Esophagus squamous epithelium (tissue), 5 donors: ENCODE measurements at places on chromosomes 1 and 21.

GRCh38 chr21:26125433-26126167, 45.0 kb downstream of the APP start:
- no peak for DNase-seq

DNA sequence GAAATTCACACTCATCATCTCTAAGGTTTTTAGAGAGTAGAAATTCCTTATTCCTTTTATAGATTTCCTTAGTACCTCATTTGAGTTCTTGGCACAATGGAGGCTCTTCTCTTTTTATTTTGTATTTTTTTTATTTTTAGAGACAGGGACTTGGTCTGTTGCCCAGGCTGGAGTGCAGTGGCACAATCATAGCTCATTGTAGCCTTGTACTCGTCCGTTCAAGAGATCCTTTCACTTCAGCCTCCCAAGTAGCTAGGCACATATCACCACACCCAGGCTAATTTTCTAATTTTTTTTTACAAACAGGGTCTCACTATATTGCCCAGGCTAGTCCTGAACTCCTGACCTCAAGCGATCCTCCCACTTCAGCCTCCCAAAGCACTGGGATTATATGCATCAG, 29.6 kb downstream of the RGL1 start:
- no peak for DNase-seq

- DNase-seq, result no peak
These were observed 307.6 kb upstream of the VAMP3 start for GRCh38 chr1:7463526-7463925.

GRCh38 chr1:38783640-38784229, 75.8 kb downstream of the RRAGC start:
- DNase-seq, result no peak

GRCh38 chr1:96515925-96516324, 205.7 kb upstream of the PTBP2 start:
- no peak for DNase-seq

- no peak for DNase-seq
These were observed 518.5 kb upstream of the ZRANB2 start for GRCh38 chr1:71599306-71599705.

DNA sequence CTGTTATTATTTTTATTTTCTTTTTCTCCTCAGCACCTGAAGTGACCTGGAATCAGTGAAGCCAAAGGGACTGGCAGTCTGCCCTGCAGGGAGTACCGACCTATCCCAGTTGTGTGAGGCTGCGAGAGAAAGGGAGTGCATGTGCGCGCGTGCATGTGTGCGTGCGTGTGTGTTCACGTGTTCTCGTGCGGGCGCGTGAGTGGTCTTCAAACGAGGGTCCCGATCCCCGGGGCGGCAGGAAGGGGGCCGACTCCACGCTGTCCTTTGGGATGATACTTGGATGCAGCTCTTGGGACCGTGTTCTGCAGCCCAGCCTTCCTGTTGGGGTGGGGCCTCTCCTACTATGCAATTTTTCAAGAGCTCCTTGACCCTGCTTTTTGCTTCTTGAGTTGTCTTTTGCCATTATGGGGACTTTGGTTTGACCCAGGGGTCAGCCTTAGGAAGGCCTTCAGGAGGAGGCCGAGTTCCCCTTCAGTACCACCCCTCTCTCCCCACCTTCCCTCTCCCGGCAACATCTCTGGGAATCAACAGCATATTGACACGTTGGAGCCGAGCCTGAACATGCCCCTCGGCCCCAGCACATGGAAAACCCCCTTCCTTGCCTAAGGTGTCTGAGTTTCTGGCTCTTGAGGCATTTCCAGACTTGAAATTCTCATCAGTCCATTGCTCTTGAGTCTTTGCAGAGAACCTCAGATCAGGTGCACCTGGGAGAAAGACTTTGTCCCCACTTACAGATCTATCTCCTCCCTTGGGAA, 123.3 kb downstream of the PRDM2 start:
- DNase-seq, result no peak

GRCh38 chr1:30966690-30967369, 58.3 kb upstream of the SDC3 start:
- no peak for DNase-seq

- DNase-seq, result no peak
These were observed 182.6 kb upstream of the EDN2 start for GRCh38 chr1:41666981-41667631.

DNA sequence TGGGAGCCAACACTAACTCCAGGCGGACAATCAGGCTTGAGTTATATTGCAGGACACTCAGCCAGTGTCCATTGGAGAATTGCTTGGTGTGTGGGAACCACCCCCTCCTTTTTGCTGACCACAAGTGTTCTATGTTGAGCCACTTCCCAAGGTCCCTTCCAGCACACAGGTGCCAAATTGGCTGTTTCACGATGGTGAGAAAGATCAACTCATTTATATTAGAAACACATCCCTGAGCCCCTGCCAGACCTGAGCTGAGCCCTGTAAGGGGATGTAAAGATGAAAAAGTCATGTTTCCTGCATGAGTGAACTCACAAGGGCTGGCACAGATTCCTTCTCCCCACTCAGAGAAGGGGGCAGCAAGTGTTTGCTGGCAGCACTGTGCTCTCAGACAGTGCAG, 96.5 kb downstream of the KCNN3 start:
- DNase-seq, result no peak

DNA sequence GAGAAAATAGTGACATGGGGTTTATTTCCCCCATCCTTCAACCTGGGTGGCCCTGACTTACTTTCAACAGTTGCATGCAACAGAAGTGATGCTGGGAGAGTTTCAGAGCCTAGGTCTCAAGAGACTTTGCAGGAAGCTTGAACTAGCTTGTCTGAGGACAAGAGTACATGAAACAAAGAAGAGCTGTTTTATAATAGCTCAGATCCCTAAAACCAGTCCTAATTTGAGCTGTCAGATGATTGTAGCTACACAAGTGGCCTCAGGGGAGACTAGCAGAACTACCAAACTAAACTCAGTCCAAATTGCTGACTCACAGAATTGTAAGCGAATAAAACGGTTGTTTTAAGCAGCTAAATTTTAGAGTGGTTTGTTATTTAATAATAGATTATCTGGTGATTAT, 17.1 kb downstream of the RC3H1 start:
- DNase-seq, result no peak

DNA sequence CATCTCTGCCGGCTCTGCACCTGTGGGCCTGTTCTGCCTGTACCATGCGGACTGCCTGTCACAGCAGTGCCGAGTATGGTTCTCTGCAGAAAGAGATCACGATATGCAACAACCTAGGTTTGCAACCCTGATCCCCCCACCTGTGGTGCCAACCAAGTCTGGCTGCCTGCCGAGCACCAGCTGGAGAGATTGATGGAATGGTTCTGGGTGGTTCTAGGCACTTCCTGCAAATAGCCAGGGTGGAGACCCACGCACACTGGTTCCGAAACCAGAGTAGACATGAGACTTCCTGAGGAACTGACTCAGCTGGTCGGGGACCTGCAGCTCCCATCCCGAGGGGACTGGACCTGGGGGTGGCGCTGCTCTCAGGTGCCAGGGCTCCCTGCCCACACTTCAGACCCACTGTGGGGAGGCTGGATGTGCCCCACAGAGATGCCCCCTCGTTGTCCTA, 5.4 kb downstream of the TPRG1L start:
- no peak for DNase-seq

GRCh38 chr1:94667818-94668217, 126.3 kb upstream of the F3 start:
- no peak for DNase-seq

DNA sequence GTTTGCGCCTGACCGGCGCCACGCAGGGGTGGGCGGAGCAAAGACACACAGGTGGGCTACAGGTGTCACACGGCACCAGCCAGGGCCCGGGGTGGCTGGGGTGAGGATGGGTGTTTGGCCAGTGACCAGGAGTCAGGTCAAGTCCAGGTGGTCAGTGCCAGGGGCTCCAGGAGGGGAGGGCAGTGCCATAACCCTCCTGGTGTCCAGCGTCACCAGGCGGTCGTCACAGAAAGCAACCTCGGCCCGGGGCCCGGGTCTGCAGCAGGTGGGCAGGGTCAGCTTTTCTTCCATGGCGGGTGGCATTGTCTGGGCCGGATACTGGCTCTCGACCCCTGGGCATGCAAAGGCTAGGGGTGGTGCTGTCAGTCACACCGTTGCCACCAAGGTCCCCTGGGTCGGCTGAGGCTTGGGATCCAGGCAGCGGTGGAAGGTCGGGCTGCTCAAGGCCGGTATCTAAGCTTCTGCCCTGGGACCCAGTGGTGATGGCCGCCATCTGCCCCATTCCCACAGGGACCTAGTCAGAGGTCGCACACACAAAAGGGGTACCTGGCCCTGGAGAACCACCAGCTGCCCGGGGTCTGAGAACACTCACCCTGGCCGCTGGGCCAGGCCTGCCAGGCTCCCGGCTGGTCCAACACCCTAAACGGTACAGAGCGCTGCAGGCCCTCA, 1.8 kb downstream of the FNDC10 start:
- no peak for DNase-seq

- no peak for DNase-seq
These were observed 24.2 kb downstream of the SPAG17 start for GRCh38 chr1:118160806-118161205.

DNA sequence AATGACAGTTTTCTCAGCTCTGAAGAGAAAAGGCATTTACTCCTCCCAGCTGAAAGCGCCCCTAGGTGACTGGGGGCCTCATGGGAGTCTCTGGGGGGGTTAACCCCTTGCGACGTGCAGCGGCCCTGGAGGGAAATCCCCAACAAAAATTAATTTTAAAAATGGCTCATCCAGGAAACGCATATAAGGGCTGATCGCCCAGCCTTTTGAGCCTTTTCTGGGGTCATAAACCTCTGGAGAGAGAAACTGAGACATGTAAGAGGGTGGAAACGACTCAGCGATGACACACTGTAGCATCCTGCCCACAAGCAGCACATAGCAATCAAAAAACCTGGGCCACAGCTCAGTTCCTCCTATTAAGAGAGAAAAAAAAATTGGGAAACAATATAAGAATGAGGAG, 20.4 kb upstream of the HPDL start:
- DNase-seq, result no peak

DNA sequence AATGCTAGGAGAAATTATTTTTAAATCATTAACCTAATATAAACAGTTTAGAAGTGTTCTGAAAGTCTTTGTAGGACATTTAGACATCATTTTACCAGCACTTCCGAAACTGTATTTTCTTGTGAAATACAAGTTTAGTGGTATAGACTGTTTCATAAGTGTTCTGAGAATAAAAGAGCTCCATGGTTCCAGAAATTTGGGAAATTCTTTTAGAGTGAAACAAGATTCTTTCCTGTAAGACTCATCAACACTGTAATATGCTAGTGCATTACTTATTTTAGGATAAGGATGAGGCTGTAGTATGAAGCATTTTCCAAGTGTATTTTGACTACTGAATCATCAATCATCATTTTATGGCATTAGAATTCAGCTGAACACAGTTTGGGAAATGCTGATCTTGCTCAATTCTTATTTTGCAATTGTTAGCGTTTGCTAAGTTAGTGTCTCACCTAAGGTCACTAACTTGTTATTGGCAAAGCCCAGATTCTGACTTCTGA, 73.4 kb downstream of the CEP350 start:
- no peak for DNase-seq
